NCI-H774 (cell line): ENCODE measurements at places on chromosomes 2 and 18.
A peak's percentile ranks its signal among the peaks of the same experiment; 100 is the strongest.

- no peak for DNase-seq
Observed at GRCh38 chr2:220572385-220572784, 945.0 kb downstream of the SLC4A3 start.

- no peak for DNase-seq
Observed at GRCh38 chr18:62479574-62479973, 43.3 kb upstream of the ZCCHC2 start.

GRCh38 chr2:188473306-188473705, 181.6 kb downstream of the GULP1 start:
- DNase-seq: no peak

DNA sequence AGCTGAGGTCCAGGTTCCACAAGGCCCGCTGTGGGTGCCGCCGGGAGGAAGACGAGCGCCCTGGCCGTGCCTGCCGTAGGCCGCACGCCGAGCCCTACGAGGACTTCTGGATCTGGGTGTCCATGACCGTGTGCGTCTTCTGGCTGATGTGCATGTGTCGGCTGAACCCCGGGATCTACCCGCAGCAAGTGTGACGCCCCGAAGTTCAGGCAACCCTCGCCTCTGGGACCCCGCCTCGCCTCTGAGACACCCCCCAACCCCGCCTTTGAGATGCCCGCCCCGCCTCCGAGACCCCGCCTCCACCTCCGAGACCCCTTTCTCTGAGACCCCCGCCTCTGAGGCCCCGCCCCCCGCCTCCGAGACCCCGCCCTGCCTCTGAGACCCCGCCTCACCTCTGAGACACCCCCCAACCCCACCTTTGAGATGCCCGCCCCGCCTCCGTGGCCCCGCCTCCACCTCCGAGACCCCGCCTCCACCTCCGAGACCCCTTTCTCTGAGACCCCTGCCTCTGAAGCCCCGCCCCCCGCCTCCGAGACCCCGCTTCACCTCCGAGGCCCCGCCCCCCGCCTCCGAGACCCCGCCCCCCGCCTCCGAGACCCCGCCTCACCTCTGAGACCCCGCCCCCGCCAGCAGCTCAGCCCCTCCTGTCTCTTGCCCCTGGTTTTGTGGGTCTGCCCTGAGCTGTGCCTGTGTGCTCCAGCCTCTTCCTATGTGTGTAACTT, 3.7 kb downstream of the RTP5 start:
- DNase-seq: no peak

- DNase-seq: no peak
Observed at GRCh38 chr2:218871345-218872302, 9.0 kb upstream of the WNT10A start.

GRCh38 chr18:2207294-2207693, 364.0 kb downstream of the METTL4 start:
- no peak for DNase-seq

DNA sequence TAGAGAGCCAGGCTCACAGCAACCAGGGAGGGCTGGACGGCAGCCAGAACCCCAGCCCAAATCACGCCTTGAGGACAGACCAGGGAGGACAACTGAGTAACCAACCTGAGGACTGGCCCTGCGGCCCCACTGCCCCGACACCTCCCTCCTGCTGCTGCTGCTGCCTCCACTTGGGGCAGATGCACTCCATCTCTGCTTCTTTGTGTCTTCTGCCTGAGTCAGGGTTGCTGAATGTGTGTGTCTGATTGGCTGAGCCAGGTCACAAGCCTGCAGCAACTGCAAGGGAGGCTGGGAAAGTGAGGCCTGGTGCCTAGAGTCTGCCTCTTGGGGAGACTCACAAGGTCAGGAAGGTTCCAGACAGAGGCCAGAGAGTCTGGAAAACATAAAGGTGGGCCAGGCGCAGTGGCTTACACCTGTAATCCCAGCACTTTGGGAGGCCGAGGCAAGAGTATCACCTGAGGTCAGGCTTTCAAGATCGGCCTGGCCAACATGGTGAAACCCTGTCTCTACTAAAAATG, 83.4 kb downstream of the ZFP36L2 start:
- no peak for DNase-seq

GRCh38 chr2:36357847-36358659, 2.5 kb downstream of the CRIM1 start:
- DNase-seq: no peak

DNA sequence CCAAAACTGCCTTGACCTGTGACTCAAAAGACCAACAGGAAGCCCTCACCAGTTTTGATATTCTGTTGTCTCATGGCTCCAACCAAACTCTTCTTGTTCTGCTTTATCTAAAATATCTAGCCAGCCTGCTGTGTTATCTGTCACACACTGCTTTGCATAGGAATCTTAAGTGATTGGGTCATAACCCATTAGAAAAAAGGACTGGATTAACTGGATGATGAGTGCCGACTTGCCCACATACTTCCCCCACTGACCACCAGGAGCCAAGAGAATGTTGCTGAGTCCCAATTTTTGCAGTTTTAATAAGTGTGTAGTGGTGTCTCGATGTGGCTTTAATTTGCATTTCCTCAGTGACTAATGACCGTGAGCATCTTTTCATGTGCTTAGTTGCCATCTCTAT, 6.5 kb downstream of the MOGAT1 start:
- DNase-seq: no peak

GRCh38 chr18:67402543-67402942, 114.0 kb downstream of the DSEL start:
- no peak for DNase-seq

DNA sequence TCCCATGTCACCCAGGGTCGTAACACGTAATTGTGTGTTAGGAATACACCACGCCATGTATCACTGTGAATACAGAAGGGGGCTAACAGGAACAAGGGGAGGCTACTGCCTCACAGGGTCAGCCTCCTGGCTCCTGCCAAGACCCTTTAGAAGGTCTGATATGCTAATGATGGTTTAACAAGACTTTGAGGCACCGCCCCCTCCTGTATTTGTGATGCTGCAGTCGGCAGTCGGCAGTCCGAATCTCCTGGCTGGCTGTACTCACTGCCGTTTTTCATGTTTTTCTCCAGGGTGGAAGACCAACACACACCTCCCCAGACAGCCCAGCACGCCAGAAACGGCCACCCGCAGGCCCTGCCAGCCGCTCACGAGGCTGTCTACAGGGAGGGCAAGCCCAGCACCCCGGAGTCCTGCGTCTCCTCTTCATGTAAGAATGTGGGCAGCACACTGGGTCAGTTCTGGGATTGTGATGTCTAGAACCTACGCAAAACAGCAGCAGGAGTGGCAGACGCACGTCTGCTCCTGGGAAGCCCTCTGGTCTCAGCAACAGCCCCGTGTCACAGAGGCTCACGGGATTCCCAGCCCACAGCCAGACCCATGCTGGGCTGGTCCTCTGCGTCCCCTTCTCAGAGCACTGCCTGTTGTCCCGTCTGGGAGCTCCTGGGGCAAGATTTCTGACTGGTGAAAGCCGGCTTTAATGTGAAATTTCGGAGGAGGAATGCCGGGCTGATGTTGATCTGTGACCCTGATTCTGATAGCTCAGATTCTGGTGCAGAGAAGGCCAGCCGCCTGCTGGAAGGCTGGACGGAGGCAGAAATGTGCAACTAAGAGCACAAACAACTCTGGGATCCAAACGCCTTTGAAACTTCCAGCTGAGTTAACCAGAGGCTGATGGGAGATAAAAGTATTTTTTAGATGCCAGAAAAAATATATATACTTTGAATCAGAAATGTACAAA, 39.7 kb upstream of the B3GNT7 start:
- DNase-seq: no peak

DNA sequence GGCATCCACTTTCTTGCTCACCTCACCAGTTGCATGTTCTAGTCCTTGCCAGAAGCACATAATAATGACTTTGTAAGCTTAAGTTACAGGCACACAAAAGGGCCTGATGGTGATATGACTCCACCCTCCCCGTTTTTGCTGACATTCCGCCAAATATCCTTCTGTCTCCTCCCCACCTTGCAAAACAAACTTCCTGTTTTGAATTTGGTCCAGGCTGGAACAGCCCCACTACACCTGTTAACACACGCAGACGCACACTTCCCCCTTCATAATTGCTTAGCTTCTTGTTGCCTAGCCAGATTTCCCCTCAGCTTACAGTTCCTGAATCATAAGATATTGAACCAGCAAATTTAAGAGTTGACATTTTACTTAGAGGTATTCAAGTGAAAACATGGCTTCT, at the start of gene MGAT5:
Gene MGAT5 (plus strand): TSS at position 269 of the 400 bp plus-strand sequence. CDS start 332 bp downstream, outside the sequence.
- peak; percentile 50 for DNase-seq

- no peak for DNase-seq
Observed at GRCh38 chr2:232008907-232009638, 47.6 kb downstream of the DIS3L2 start.

DNA sequence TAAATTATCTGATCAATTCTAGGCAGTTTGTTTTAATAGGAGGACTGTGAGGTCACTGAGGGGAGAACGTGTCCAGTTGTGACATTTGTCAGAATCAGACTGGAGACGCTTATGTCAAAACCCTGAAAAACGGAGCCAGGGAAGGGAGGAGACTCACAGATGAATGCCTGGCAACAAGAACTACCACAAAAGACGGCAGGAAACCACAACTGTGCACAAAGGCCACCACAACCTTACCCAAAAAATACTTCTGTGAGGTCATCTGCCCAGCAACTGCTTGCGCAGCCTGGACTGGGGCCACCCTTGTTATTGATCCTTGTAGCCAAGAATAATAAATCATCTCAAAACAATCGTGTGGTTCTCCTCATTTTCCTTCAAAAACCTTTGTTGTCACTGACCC, 173.0 kb upstream of the ALKAL2 start:
- DNase-seq: no peak

- no peak for DNase-seq
Observed at GRCh38 chr18:74895686-74896085, 298.0 kb downstream of the ZNF407 start.

GRCh38 chr18:72376256-72376655, 167.9 kb downstream of the CBLN2 start:
- no peak for DNase-seq

DNA sequence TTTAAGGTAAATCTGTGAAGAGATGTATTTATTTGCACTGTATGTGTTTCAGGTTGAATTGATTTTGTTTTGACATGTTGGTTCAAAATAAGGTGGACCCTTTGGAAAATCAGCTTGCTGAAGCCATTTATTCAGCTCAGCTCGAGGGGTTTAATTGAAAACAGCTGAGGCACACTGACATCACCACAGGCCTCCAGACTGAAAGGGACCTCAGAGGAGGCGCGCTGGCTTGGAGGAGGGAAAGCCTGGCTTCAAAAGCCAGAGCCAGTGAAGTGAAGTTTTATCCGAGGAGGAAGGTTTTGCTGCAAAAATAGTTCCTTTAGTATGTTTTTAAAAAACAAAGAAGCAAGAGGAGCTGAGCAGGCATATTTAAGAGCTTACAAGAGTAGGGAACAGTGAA, 26.9 kb upstream of the DNMT3A start:
- DNase-seq: no peak

DNA sequence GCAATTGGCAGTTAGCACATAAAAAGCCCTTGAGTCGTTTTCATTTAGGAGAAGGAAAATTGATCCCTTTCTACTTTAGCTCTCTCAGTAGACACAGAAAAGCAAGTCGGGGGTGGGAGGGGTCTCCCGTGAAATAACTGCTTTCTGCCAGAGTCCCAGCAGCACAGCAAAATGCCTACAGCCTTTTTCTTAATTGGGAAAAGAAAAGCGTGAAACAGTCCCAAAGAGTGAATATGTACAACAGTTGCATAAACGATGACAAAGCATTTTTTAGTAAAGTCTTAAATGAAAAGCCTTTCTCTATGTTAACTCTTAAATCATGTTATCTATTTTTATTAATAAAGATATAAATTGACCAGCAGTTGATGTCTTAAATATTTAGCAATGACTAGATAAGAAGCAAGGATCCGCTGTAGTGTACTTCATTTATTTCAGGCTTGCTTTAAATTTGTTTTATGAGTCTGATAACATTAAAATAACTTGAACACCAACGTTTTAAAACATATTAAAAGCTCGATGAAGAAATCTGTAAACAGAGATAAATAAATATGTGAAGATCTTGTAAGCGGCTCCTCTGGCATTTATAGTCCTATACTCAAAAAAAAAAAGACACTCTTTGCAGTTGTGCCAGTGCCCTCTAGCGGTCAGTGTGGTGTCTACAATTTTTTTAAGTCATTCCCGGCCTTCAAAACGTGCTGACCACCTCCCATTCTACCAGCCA, 42.3 kb upstream of the ATIC start:
- DNase-seq: peak; percentile 56

- DNase-seq: no peak
Observed at GRCh38 chr2:178689808-178690207, 117.4 kb downstream of the TTN start.

- DNase-seq: no peak
Observed at GRCh38 chr2:235692671-235693171, 198.9 kb downstream of the AGAP1 start.

- no peak for DNase-seq
Observed at GRCh38 chr2:173874003-173874893, 90.9 kb downstream of the SP3 start.

GRCh38 chr2:204505946-204506345, 39.3 kb upstream of the PARD3B start:
- no peak for DNase-seq

DNA sequence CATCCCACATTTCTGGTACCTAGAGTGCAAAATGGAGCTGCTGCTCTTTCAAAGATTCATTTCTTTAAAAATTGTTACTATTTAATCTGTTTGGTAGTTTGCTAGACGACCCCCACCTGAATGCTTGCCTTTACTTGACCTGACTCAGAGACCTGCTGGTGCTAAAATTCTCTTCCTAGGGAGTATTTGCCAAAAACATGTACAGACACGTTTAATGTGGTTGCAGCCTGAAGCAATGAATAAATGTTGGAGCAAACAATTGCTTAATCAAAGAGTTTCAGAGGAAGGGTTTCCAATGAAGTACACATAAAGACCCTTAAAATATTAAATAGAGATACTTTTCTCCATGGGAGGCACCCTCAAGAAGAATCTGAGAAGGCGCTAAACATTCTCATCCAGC, 734.4 kb downstream of the CBLN2 start:
- no peak for DNase-seq

- DNase-seq: no peak
Observed at GRCh38 chr2:190554357-190555006, 20.0 kb upstream of the NEMP2 start.

DNA sequence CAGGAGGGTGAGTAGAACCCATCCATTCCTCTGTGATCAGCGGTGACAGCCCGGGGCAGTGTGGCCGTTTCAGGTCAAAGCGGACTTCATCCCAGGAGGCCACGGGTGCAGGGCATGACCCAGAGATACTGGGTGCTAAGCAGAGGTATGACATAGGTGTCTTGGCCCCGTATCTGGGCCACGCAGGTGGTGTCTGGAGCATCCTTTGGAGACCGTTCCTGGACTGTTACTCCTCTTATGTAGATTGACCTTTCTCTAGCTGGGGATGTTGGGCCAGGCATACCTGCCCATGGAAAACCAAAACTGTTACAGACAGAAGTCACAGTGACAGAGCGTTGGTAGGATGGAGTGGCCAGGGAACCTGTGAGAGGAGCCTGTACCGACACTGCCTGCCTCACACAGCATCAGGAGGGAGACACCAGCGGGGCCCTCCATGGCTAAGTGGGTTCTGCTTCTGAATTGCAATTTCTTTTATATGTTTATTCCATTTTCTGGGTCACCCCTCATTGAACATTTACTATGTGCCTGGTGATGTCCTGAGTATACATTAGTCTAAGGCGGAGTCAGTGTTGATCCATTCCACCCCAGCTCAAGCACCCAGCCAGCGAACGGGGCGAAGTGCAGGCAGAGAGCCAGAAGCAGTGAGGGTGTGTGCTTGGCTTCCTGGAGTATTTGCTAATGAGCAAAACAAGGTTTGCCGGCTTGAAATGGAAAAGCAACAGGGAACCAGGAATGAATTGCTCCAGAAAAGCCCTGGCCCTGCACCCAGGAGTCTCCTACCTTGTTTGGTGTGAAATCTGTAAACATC, 141.7 kb downstream of the SH3RF3 start:
- no peak for DNase-seq
